Glomerular endothelial cell (primary cell): ENCODE measurements at places on chromosomes 5 and 9.

DNA sequence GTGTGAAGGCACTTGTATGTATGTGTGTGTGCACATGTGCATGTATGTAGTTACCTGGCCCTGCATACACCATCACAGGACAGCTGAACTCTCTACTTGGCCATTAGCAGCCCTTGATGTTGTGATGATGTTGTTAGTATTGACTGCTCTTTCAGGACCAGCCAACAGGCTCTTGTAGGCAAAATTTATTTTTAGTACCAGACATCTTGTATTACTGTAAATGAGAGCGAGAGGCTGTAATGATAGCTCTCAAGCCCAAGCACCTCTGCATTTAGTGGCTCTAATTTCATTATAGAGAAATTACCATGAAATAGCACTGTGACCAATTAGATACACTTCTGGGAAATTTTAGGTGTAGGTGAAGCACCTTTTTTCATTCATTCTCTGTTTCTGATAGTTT, 158.0 kb downstream of the SMARCA2 start:
- no peak for DNase-seq

- DNase-seq, result no peak
Observed at GRCh38 chr9:130689937-130690700, 3.5 kb upstream of the EXOSC2 start.

DNA sequence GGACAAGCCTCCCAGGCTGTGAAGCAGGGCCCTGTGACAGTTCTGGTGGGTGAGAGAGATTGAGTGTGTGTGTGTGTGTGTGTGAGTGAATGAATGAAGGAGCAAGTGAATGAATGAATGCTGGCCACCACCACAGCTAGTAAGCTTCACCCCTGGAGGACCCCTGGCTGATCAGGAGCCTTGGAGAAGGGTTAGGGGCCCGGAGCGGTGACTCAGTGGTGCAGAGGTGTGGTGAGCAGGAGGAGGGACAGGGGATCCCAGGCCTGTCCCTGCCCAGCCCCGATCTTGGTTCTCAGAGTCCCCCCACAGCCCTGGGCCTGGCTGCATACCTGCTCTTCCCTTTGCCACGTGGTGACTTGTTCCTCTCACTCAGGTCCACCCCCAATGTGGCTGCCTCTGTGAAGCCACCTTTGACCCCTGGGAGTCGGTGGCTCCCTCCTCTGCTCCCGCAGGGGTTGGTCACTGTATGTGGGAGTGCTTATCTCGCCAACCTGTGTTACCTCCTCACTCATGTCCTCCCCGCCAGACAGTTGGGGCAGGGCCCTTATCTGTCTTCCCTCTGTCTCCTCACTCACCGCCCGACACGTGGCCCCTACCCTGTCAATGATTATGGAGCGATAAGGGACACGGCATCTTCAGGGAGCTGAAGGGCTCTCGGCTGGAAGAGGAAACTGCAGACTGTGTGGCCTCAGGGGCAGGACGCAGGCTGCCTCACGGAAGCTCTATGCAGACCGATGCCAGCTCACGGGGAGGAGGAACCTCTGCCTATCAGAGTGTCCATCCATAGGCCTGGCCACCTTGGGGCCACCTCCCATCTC, 99.9 kb upstream of the PITX1 start:
- DNase-seq, result no peak

GRCh38 chr9:100472268-100472667, 681 bp upstream of the TMEFF1 start:
- DNase-seq, result no peak

DNA sequence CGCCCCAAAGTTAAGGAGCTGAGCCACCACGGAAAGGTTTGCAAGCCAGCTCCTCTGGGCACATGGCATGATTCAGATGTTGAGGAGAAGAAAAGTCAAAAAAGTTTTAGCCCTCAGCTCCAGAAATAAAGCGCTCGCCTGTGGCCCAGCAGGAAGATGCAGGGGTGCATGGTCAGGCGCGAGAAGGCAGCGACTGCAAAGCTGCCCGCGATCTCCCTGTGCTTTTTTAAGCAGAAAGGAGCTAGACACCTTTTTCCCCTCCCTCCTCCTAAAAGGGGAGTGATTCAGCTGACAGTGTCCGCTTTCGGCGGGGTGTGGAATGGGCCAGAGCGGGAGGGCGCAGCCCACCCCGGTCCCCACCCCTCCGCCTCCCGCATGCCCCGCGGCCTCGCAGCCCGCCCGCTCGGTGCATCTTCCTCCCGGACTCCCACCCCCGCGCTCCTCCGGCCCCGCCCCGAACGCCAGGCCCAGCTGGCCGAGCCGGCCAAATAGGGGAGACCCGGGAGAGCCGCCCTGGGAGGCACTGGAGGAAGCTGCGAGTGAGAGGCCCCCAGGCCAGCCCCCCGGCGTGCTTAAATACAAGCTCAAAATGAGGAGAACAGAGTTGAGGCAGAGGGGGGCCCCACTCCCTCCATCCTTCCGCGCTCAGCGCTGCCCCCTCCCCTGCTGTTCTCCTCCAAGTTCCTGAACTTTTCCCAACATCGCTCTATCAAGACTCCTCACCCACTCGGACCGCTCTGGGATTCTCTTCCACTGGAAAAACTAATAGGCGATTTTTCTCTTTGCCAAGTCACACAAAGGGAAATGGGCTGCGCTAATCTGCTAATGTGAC, at the start of gene ADAMTS12:
Gene ADAMTS12, minus strand, starts transcription at position 203 of the 832 bp plus-strand sequence. Its CDS starts 134 bp downstream, at position 69.
- DNase-seq, result no peak

DNA sequence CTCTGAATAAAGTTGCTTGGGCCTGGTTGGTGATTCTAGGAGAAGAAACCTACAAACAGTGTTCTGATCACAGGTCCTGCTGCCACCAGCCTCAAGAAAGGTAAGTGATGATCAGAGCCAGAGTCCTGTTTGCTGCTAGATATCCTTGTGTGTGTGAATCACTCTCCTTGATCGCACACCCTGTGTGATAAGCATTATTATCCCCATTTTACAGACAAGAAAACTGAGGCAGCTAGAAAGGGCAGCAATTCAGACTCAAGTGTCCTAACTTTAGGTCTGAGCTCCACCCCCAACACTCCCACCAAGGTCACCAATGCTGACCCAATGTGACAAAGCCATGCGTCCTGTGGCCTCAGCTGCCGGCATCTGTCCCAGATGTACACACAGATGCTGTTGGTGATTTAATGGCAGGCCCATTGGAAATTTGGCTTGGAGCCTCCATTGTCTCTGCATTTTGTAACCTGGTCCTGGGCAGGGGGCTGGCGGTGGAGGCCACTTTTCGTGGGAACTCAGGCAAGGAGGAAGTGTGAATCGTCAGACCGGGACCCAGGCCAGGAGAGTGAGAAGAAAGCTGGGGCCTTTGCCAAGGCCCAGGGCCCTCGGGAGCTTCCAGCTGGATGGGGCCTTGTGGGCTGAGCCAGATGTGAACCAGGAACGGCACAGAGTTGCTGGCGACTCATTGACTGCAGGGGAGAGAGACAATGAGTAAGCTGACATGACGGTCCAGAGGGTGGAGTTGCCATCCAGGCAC, 29.8 kb upstream of the GGTA1 start:
- DNase-seq, result peak; percentile 95

DNA sequence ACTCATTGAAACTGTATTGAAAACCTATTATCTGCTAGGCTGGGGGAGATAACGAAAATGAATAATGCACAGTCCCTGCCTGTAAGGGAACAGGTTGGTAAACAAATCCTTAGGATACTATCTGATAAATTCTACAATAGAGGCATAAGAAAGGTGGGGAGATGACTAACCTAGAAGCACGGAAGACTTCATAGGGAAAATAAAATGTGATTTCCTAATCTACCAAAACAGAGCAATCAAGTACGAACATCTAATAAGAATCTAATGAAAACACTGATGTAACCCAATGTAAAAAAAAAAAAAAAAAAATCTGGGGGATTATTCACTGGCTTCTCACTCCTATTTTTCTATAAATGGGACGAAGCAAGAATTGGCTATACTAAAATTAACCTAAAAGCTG, 124.4 kb downstream of the SLF1 start:
- DNase-seq, result no peak

DNA sequence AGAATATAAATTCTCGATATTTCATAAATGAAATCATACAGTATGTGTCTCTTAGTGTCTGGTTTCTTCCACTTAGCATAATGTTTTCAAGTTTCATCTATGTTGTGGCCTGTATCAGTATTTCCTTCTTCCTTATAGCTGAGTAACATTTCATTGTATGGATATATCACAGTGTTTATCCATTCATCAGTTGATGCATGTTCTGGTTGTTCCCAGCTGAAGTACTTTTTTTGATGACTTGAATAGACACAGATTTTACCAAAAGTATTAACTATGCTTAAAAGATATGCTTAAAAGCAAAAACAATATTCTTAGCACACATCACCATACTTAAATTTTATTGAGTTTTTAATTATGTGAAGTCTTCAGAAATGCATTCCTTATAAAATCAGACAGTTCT, 12.7 kb downstream of the RAB14 start:
- no peak for DNase-seq

- no peak for DNase-seq
Observed at GRCh38 chr5:88545338-88545737, 276.7 kb upstream of the TMEM161B start.

DNA sequence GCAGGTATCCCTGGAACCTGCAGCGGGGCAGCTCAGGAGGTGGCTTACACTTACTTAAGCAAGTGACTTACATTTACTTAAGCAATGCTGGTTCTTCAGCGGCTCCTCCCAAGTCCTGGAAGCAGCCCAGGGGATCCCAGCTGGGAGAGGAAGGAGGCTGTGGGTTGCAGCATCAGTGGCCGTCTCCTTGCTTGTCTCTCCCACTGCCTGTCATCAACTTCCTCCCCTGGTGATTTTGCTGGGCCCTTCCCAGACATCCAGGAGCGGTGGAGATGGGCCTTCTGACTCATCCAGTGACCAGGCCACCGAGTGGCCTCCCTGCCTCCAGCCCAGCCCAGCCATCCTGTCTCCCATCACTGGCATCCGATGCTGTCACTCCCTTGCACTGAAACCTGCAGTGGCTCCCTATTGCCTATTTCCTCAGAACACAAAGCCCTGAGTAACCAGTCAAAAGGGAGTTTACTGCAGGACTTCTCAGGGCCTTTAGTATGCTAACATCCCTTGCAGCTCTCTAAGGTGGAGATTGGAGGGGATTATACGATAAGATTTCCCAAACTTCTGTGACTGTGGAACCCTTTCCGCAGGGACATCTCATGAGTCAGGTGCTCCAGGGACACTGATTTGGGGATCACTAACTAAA, 155.9 kb upstream of the PHYKPL start:
- DNase-seq, result no peak

DNA sequence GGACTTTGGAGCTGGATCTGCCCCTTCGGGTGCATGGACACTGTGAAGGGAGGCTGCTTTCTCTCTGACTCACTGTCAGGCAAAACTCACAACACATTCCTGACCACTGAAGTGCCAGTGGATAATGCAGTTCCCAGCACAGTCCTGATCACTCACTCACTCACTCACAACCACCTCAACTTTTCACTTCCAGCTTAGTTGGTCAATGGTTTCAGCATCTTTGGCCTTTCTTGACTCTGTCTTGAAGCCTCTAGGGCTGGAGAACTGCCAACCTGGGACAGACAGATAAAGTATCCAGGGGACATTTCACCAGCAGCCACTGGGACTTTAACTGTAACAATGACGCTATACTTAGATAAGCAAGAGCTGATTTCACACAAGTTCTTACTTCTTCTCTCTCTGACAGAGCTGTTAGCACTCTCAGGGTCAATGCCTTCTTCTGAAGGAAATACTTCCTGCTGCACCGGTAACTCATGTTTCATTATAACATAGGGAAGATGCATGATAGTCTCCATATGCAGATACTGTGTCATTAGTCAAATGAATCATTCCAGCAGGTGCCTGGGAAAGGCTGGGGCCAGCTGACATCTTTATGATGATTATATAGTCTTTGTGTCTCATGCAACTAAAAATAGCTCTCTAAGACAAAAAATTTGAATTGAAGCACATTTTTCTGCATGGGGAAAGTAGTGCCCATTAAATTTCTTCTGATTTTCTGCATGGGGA, 499.0 kb downstream of the SEMA5A start:
- no peak for DNase-seq

DNA sequence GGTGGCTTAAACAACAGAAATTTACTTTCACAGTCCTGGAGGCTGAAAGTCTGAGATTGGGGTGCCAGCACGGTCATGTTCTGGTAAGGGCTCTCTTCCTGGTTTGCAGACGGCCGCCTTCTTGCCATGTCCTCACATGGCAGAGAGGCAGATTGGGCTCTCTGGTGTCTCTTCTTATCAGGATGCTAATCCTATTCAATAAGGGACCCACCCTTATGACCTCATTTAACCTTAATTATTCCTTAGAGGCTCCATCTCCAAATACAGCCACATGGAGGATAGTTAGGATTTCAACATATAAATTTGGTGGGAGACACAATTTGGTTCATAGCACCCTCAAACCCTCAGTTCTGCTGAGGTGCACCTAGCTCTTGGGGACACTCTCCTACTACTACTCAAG, 180.4 kb downstream of the DAB2IP start:
- no peak for DNase-seq

DNA sequence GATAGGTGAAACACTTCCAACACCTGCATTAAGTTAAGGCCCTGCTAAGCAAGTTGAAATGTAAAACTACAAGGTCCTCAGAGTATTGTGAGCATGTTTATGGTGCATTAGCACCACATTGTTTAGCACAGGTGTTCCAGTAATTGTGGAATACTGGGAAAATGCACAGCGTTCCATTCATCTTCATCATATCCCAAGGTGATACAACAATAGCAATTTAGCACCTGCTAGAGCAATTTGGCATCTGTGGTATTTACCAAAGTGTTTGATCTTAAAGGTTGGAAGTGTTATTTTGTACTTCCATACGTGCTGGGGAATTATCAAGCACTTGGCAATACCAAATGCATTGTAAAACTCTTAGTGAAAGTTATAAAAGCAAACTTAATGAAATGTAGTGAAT, 266.8 kb downstream of the CYLC2 start:
- no peak for DNase-seq

- no peak for DNase-seq
Observed at GRCh38 chr5:114207615-114208014, 154.3 kb upstream of the KCNN2 start.

GRCh38 chr5:14149672-14150274, 6.6 kb downstream of the TRIO start:
- DNase-seq, result no peak

DNA sequence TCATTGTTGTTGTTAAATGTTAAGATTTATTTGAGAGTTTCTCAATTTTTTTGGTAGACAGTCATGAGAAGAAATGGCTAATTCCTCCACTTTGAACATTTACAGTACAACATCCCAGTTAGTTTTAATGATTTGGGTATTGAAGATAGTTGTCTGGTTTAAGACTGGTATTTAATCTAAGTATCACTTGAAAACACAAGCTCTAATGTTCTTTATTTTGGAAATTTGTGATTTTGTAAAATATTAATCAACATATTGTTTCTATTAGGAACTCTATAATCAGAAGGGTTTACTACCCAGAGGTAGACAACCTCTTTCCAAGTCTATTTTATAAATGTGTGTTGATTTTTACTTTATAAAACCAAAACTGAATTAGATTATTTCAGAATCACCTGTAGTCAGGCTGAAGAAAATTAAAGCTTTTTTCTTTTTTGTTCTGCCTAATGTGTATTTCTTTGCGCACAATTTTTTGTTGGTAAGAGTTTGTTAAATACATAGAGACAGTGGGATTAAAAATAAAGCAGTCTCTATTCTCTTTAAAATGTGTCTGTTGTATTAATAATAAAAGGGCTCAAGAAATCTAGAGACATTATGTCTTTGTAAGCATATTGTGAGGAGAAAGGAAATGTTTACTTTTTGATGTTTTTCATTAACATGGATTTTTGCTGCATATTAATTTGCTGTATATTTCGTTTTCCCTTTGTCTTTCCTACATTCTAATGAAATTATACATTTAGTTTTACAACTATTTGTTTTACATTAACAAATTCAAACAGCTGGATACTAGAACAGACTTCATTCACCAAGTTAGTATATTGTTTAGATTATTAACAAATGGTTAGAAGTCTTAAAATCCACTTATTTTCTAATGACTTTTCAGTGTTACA, 3.9 kb upstream of the PURA start:
- DNase-seq, result no peak

- DNase-seq, result peak; percentile 75
Observed at GRCh38 chr9:613771-614347, 227.6 kb upstream of the DMRT1 start.
